Sigmoid colon (tissue), 7 donors: ENCODE measurements at places on chromosomes 16 and 17.

GRCh38 chr16:15502041-15502725 is 67.8 kb downstream of the BMERB1 start:
- no peak for DNase-seq

DNA sequence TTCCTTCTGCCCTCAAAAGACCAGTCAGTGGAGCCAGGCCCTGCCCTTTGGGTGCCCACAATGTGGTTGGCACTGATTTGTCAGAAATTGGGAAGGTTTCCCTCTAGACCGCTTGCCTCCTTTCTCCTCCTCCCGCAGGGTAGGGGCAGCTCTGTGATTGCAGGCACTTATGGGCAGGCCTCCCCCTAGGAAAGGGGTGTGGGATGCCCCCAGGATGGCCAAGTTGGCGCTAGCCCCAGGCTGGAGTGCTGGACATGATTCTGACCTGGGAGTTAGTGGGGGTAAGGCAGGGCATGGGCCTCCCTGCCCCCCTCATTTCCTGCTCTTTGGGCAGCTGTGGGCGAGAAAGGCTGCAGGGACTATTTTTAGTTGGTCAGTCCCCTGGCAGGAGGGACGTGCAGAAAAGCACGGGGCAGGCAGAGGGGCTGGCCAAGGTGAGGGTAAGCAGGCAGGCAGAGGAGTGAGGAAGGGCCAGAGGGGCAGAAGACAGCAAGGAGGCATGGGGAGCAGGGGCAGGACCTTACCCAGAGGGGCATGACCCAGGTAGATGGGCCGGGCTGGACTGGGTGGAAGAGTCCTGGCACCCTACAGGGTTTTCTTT is 3.3 kb downstream of the RARA start:
- peak; percentile 68 for DNase-seq

GRCh38 chr16:77946823-77947222 is 75.5 kb upstream of the CLEC3A start:
- no peak for DNase-seq

DNA sequence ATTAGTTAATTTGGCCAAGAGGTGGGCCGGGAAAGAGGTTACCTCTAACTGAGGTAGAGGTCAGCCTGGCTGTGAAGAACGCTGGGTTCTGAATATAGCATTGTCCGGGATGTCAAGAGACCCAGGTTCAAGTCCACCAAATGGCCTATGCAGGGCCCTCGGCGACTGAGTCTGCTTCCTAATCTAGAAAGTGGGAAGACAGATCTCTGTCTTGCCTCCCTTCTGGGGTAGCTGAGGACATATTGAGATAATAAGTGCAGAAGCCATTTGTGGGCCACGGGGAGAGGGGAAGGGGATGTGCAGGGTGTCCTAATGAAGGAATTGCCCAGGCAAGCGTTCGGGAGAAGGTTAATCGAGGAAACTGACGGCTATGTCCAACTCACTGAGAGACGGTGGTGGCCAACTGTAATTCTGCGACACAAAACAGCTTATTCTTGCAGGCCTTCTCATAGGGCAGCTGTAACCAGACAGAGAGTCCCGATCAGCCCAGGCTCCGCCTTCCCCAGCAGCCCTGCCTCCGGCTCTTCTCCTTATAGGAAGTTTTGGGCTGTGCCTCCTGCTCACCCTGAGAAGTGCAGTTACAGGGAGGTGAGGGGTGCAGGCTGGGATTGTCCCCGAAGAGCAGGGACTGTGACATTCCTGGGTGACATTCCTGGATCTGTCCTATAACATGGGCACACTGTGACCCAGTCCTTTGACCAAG is 15.9 kb downstream of the HASPIN start:
- DNase-seq, result no peak

GRCh38 chr17:11304568-11304967 is 63.6 kb downstream of the SHISA6 start:
- peak; percentile 75 for DNase-seq

DNA sequence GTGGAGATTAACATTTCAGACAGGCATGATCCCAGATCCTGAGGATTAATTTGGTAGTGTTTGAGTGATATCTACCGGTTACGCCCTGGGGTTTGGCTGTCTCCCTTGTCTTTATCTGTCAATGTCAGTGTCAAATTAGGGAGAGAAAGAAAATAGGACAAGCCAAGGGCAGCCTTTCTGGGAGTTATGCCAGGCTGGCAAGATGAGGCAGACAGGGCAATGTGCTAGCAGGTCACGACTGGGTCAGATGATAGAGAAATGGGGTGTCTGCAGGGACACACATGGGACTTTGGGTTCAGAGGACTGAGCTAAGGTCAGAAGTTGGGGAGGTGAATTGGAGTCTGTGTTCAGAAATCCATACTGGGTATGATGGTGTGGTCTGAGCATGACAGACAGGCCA is 27.4 kb upstream of the LYRM9 start:
- no peak for DNase-seq

GRCh38 chr17:46036491-46036890 is 37.4 kb downstream of the STH start:
- no peak for DNase-seq

- no peak for DNase-seq
Measured at GRCh38 chr17:2198927-2199326, 104.7 kb downstream of the SMG6 start.

GRCh38 chr17:72578817-72579470 is 458.1 kb downstream of the SOX9 start:
- no peak for DNase-seq

GRCh38 chr17:40354221-40355122 is 10.1 kb downstream of the GJD3 start:
- DNase-seq, result no peak

DNA sequence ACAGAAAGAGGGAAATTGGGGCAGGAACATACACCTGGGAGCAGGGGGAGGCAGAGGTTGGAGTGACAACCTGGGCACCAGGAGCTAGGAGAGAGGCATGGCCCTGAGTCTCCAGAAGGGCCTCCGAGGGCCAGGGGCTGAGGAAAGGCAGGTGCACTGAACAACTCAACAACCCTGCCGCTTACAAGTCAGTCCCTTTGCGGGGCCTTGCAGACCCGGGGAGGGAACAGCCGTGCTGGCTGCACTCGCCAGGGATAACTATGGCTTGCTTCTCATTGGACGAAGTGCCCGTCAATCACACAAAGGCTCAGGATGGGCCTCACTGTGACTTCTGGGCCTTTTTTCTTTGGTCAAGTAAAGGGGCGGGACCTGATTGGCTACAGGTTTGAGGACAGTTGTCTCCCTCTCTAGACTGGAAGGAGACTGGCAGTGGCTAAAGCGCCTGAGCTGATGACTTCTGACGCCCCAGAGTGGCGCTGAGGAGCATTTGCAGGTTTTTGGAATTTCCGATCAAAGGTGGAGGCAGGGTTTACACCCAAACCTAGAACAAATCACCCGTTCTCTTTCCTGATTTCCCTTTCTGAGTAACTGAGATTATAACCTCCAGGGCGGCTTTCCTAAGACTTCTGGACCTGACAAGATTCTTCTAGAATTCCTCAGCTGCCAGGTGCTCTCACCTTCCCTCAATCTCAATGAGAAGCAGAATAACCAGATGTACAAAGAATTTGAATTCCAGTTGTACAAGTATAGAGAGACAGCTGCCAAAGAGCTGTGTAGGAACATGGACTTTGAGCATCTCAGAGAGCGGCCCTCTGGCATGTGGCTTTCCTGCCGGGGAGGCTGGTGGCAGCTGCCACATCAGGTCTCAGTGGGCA is 27.6 kb upstream of the ST6GALNAC2 start:
- no peak for DNase-seq

GRCh38 chr16:86321491-86321890 is 188.8 kb upstream of the FOXF1 start:
- DNase-seq, result peak; percentile 39

GRCh38 chr17:75872434-75873351 is 5.7 kb downstream of the TRIM47 start:
- peak; percentile 95 for DNase-seq

- no peak for DNase-seq
Measured at GRCh38 chr17:31475378-31476162, 84.1 kb downstream of the RAB11FIP4 start.

DNA sequence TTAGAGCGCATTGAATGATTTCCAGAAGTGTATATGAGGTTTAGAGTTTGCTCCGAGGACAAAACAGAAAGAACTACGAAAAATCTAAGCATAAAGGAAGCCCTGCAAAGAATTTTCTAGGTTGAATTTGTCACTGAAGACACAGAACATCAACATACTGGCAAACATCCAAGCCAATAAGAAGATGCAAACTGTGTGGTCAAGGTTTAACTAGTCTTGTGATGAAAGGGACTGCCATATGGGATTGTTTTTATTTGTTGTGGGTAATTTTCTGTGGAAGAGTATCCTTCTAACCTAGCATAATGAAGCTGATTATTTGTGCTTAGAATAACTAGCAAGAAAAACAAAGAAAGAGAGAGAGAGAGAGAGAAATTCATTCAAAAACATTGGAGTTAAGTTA is 492.0 kb upstream of the ERCC4 start:
- DNase-seq, result no peak

DNA sequence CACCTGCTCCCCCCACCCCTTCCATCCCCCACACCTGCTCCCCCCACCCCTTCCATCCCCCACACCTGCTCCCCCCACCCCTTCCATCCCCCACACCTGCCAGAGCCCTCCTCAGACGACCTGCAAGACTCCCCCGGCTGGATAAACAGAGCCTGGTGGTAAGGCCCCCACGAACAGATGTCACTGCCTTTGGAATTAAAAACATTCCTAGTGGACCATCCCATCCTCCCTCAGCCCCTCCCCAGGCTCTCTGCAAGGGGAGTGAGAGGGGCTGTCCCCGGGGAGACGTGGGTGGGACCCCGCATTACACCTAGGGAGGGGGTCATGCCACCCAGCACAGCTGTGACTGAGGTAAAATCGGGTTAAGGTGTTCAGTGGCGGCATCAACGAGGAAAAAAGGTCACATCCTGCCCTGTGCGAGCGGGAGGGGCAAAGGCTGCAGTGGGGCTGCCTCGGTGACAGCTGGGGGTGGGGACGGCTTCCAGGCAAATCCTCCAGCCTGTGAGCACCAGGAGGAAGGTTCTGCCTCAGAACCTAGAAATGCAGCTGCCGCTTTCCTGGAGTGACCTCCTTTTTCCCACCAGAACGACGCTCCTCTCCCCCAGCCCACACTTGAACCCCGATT is 38.7 kb downstream of the TIMM22 start:
- no peak for DNase-seq

DNA sequence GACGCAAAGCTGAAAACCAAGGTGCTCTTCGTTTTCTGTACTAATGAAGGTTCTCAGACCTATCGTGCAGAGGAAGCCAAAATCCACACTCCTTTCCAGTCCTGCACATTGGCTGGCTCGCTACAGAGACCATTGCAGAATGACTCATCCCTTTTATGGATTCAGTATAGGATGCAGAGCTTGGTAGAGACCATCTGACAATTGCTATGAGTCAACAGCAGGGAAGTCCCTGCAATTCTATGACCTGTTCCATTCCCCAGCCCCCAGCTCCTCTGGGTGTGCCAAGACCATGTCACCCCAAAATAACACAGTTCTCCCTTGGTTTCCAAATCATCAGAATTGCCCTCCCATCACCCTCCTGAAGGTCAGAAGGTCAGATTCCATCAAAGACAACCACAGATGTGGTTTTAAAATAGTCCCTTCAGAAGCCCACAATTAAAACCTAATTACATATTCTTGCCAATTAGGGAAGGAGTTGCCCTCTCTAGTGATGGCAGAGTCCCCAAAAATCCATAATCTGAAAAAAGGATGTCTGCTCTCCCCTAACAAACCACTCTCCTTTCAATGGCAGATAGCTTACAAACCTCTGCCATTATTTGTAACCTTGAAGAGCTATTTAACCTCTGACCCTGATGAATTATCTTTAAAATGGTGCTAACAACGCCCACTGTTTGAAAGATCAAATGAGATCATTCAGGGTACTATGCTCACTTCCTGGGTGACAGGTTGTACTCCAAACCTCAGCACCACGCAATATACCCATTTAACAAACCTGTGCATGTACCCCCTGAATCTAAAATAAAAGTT is 108.2 kb upstream of the RBBP6 start:
- no peak for DNase-seq

GRCh38 chr16:66847533-66848067 is 3.4 kb downstream of the CA7 start:
- DNase-seq, result no peak

DNA sequence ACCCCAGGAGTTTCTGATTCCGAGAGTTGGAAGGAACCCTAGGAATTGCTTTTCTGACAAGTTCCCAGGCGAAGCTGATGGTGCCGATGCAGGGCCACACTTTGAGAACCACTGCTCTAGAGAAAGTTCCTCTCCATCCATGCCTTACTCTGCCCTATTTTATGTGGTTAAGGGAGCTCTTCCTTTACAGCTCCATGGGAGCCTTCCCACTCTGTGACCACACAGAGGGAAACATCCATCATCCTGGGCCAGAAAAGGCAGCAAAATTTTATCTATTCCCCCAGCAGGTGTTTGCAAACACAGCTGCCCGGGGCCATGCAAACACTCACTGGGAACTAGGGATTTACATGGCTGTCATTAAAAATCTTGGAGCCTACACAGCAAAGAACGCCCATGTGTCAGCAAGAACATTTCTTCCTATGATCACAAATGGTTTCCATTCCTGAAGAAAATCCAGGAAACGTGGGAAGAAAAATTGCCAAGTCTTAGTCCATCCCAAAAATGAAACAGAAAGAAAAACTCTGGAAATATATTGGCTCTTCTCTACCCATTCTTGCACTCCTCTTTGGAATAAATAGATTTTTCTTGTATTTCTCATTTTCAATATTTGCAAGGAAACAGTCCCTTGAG is 252.7 kb downstream of the PMP22 start:
- no peak for DNase-seq

- peak; percentile 94 for DNase-seq
Measured at GRCh38 chr17:2244545-2245525, 58.8 kb downstream of the SMG6 start.

DNA sequence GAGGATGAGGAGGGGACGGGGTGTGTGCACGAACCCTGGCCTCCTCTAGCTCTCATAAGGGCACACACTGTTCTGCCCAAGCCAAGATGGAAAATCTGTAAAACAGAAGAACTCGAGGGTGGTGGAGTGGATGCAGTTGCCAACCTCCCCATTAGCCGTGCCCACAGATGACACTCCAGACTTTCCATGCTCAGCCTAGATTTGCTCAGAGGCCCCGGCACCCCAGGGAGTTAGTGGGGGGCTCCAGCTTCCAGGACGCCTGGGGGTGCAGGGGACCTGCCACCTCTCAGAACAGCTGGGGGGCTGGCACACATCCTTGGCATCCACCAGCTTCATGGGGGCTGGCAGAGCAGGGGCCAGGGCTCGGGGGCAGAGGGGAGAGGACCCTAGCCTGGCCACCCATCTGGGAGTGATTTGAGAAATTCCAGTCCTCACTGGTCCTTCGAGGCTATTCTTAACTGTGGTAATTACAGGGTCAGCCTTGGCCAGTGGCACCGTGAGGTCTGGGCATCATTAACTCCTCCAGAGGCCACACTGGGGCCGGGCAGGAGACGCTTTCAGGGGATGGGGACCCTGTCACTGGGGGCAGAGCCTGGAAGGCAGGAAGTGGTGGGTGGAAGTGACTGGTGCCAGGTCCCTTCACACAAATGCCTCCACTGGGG is 14.3 kb downstream of the VASN start:
- DNase-seq, result no peak

- DNase-seq, result no peak
Measured at GRCh38 chr16:79740252-79740651, 139.7 kb upstream of the MAF start.
